Activated effector memory CD4-positive, alpha-beta T cell treated with anti-CD3 and anti-CD28 coated beads, Interleukin-2, amount 50 U/mL, for 16 hours (primary cell): ENCODE measurements at places on chromosomes 1 and 21.

GRCh38 chr1:60329651-60330050 is 256.1 kb upstream of the C1orf87 start:
- no peak for DNase-seq

GRCh38 chr1:54361342-54361741 is 44.9 kb downstream of the SSBP3 start:
- DNase-seq = no peak

GRCh38 chr1:226985239-226985838 is 45.2 kb downstream of the COQ8A start:
- DNase-seq = peak; percentile 49

- no peak for DNase-seq
Observed at GRCh38 chr1:161702250-161702649, 4.8 kb upstream of the FCRLA start.

- DNase-seq = no peak
Observed at GRCh38 chr1:60133000-60133673, 59.6 kb upstream of the C1orf87 start.

DNA sequence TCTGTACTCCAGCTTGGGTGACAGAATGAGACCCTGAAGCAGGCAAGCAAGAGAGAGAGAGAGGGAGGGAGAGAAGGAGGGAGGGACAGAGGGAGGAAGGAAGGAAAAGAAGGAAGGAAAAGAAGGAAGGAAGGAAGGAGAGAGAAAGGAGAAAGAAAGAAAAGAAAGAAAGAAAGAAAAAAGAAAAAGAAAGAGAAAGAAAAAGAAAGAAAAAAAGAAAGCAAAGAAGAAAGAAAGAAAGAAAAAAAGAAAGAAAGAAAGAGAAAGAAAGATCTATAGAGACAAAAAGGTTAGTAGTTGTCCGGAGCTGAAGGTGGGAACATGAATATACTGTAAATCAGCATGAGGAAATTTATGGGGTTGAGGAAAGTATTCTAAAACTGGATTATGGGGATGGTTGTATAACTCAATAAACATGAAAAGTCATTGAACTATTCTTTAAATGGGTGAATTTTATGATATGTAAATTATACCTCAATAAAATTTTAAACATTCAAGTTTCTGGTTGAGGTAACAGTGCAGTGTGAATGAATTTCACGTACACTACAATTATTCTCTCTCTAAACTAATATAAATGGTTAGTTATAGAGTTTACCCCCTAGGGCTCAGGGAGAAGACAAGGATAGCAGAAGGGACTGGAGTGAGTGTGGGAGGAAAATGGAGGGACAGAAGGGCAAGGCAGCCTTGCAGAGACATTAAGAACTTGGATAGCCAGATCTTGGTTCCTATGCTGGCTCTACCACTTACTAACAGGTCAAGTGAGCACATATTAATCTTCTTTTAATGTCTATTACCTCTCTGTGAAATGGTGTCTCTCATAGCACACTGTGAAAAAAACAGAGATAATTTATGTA is 24.8 kb upstream of the SERTAD4 start:
- DNase-seq = no peak

- no peak for DNase-seq
Observed at GRCh38 chr21:29606613-29607012, 307.9 kb downstream of the BACH1 start.

DNA sequence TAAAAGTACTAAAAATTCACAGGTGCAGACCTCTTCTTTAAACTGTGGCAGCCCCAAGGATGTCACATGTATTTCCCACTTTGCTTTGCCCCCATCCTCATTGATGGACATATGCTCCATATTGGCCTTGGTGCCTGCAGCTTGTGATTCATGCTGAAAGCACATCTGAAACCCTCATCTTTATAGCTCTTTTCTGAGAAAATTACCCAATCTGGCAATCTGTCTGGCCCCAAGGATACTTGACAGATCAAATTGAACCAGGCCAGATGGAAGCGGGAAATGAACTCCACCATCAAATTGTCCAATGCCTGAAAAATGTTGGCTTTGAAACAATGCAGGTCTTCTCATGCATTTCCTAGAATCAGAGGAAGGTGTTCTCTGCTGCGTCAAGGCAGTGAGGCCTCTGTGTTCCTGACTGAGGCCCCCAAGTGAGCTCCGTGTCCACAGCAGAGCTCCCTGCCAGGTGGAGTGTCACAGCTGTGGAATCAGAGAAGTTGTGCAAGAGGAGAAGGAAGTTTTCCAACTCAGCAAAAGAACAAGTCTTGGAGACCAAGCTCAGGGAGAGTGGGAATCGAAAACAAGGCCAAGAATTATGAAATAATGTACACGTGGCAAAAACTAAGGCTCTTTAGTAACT is 323.7 kb downstream of the PLPP3 start:
- DNase-seq = no peak

GRCh38 chr1:108082001-108082400 is 117.0 kb upstream of the VAV3 start:
- no peak for DNase-seq

DNA sequence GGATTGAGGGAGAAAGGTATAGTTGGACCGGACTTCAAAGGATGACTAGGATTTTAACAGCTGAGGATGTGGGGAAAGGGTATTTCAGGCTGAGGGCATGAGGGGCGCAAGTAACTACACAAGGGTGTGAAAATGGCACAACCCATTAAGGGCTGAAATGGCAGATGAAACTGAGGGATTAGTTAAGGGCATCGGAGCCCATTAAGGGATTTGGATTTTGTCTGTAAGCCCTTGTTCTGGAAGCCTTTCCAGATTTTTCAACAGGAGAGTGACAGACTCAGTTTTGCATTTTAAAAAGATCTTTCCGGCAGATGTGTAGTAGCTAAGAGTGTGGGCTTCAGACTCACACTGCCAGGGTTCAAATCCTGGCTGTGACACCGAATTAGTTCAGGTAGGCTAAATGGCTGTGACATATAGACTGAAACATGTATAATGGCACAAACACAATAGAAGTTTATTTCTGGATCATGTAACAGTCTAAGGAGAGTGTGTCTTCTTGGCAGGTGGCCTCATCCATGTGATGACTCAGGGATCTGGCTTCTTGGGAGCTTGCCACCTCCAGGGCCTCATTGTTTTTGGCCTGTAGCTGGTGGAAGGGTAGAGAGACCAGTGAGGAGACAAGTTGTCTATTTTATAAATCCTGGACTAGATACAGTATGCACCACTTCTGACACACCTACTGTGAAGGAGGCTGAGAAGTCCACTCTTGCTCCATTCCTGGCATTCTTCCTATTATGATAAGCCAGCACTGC is 49.6 kb downstream of the UBE2T start:
- DNase-seq = no peak

- no peak for DNase-seq
Observed at GRCh38 chr21:36337099-36337509, 17.1 kb downstream of the MORC3 start.

- DNase-seq = no peak
Observed at GRCh38 chr1:61670016-61670415, 54.9 kb downstream of the TM2D1 start.

GRCh38 chr1:236774926-236775325 is 20.2 kb upstream of the MTR start:
- no peak for DNase-seq

DNA sequence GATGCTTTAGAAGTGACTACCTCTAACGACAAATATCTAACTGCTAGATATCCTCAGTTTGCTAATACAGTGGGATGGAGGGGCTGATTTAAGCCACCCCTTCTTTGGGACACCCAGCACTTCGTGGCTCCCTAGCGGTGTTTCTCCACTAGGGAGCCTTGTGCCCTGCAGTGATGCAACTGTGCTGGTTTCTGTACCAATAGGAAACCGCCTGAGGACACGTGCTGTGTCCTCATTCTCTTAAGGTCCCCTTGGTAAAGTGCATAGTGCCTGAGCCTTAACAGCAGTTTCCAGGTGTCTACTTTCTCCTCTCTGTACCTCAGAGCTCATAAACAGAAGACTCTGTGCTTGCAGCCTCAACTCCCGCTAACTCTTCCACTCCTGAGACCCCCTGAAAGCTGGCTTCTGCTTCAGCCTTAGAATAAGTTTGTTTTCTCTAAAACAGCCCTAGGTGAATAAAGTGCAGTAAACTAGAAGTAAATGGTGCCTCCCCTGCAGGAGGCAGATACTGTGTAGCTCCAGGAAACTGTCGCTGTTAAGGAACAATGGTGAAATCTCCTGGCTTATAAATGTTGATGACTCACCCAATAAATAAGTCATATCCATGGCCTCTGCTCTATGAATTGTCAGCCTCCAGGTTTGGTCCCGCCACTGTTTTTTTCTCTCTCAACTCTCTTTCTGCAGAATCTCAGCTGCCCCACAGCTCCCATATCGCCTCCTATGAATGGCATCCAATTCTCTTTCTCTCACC is 130.4 kb downstream of the AK5 start:
- DNase-seq = no peak

DNA sequence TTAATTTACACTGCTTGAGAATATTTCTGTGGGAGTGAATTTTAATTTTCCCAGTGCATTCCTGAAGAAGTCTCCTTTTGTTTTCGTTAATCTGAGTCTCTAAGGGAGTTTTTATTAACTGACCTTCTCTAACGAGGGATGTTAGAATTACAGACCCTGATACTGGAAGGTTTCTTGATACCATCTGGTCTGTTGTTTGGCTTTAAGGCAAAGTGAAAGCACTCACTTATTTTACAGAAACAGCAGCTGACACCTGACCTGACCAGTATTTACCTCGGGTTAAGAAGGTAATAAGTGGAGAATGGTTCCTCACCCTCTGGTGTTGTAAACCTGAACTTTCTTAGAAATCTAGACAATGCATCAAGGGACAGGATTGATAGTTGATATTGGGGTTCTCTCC is 12.4 kb downstream of the CDC14A start:
- no peak for DNase-seq

- DNase-seq = no peak
Observed at GRCh38 chr1:71015745-71016144, 31.9 kb downstream of the PTGER3 start.
